ENCODE measurements at places on chromosomes 2 and 18. TPM values are rescaled to one million over a fixed set of nuclear protein-coding genes. Genes with fewer than 3 reads are reported as not detected.

IRS1 gene
- 2.3 TPM for polyA plus RNA-seq

CFAP65 gene
- 0.10 TPM for polyA plus RNA-seq

CD8A gene
- polyA plus RNA-seq: 0.69 TPM

MAP3K2 gene
- polyA plus RNA-seq: 10.4 TPM

WNT6 gene
- not detected for polyA plus RNA-seq

GPAT2 gene
- polyA plus RNA-seq: 0.60 TPM

SERTAD2 gene
- 13.8 TPM for polyA plus RNA-seq

PRADC1 gene
- polyA plus RNA-seq: 55.9 TPM

PIKFYVE gene
- polyA plus RNA-seq: 3.6 TPM

BOLA3 gene
- polyA plus RNA-seq: 109 TPM

SERPINB7 gene
- polyA plus RNA-seq: not detected

TMEM247 gene
- polyA plus RNA-seq: not detected

TSHZ1 gene
- 9.8 TPM for polyA plus RNA-seq

ASB18 gene
- not detected for polyA plus RNA-seq

UGT1A10 gene
- 27.3 TPM for polyA plus RNA-seq

VWA3B gene
- 1.2 TPM for polyA plus RNA-seq

POLR1B gene
- 8.8 TPM for polyA plus RNA-seq

MC4R gene
- polyA plus RNA-seq: not detected

TRABD2A gene
- 46.4 TPM for polyA plus RNA-seq

G6PC2 gene
- not detected for polyA plus RNA-seq

GAREM1 gene
- polyA plus RNA-seq: 6.6 TPM

RSAD2 gene
- polyA plus RNA-seq: 1.2 TPM

TUBA3D gene
- 0.54 TPM for polyA plus RNA-seq

IL1F10 gene
- not detected for polyA plus RNA-seq

POTEI gene
- polyA plus RNA-seq: 0.03 TPM

EPC2 gene
- polyA plus RNA-seq: 13.8 TPM

GLI2 gene
- polyA plus RNA-seq: 0.23 TPM

SLC25A12 gene
- 13.4 TPM for polyA plus RNA-seq

PLB1 gene
- 1.4 TPM for polyA plus RNA-seq

FBXO36 gene
- polyA plus RNA-seq: 2.4 TPM

MAP3K19 gene
- not detected for polyA plus RNA-seq

MOGAT1 gene
- not detected for polyA plus RNA-seq

IL1RN gene
- 11.1 TPM for polyA plus RNA-seq

GDF7 gene
- 0.60 TPM for polyA plus RNA-seq
